Effector CD8-positive, alpha-beta T cell (primary cell): ENCODE measurements at places on chromosomes 6 and 20.

- DNase-seq: peak; percentile 8
Observed at GRCh38 chr20:21048841-21049273, 57.3 kb downstream of the LINC00237 start.

- DNase-seq: no peak
Observed at GRCh38 chr6:97305414-97306066, 22.5 kb upstream of the MMS22L start.

- no peak for DNase-seq
Observed at GRCh38 chr20:15396900-15397299, 1059.5 kb upstream of the FLRT3 start.

GRCh38 chr20:25992146-25992545 lies 295.5 kb upstream of the ZNF337 start:
- no peak for DNase-seq

DNA sequence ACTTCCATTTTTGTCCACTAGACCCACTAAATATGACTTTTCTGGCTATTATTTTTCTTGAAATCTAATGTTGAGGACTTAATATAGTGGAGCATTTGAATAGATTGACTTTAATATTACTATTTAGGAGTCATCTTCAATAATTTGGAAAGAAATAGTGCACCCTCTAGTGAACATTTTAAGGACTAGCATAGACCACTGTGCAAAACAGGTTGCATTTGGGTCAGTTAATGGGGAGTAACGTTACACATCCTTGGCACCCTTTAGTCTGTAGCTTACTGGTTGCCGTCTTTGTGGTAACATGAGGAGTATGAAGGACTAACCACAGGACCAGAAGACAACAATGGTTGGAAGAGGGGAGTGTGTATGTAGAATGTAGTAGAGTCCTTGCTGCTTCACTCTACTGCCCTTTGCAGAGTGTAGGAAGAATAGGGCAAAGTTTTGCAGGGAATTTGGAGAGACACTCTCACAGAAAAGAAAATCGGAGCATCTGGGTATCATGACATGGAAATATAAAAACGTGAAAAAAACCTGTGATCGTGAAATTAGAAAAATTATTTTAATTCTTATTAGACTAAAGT lies 25.2 kb downstream of the RFPL4B start:
- DNase-seq: no peak

DNA sequence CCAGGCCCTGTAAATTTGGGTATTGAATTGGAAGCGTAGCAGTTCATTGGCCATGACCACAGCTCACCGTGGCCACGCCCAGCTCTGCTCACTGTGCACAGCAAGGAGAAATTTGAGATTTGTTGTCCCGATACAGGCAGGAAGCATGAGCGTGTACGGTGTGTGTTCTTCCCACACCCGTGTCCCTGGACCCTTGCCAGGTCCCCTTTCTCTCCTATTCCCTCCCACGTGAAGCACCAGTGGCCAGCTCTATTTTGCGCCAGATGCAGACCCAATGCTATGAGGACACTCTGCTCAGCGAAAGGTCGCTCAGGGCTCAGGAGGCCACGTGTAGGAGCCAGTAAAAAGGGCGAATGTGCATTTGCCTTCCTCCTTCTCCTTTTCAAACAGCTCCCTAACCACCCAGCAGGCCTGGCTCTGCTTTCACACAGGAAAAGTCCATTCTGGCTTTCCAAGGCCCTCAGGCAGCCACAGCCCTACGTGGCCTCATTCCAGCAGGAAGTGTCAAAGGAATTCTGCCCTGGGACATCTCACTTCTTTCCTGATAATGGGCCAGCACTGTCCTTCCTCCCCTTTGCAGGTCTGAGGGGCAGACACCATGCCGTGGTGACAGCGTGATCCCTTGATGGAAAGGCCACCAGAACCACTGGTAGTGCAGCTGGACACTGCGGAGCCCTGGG lies 499.2 kb upstream of the CDH4 start:
- no peak for DNase-seq

DNA sequence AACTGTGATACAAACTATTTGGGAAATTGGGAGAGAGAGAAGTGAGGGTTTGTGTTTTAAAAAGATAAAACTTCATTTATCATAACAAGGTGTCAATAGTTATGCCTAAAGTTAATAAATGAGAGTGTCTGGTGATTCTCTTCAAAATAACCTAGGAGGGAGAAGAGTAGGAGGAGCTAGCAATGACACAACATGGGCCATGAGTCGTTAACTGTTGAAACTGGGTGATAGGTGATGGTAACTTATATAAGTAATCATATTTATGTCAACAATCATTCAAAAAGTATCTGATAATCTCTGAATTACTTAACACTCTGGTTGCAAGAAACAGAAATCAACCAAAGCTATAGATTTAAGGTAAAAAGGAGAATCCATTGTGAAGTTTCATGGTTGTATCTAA lies 46.8 kb upstream of the INSM1 start:
- DNase-seq: no peak

DNA sequence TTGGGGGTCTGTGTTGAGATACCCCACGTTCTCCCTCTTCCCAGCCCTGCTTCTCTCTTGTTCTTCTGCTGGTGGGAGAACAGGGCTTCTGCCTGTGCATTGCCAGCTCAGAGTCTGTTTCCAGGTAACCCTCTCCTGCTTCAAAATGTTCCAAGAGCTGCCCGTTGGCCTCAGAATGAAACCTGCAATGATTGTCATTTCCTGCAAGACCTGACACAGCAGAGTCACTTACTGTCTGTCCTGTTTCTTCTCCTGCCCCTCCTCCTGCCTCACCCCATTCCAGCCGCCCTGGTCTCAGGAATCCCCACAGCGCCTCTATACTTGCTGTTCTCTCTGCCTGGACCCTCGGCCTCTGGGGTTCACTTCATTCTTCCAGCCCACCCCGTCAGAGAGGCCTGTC lies 81.4 kb upstream of the ARID1B start:
- DNase-seq: no peak

GRCh38 chr6:24249926-24250325 lies 107.9 kb downstream of the DCDC2 start:
- no peak for DNase-seq
